ENCODE measurements at places on chromosomes 3 and 15.
A peak's percentile ranks its signal among the peaks of the same experiment; 100 is the strongest.

DNA sequence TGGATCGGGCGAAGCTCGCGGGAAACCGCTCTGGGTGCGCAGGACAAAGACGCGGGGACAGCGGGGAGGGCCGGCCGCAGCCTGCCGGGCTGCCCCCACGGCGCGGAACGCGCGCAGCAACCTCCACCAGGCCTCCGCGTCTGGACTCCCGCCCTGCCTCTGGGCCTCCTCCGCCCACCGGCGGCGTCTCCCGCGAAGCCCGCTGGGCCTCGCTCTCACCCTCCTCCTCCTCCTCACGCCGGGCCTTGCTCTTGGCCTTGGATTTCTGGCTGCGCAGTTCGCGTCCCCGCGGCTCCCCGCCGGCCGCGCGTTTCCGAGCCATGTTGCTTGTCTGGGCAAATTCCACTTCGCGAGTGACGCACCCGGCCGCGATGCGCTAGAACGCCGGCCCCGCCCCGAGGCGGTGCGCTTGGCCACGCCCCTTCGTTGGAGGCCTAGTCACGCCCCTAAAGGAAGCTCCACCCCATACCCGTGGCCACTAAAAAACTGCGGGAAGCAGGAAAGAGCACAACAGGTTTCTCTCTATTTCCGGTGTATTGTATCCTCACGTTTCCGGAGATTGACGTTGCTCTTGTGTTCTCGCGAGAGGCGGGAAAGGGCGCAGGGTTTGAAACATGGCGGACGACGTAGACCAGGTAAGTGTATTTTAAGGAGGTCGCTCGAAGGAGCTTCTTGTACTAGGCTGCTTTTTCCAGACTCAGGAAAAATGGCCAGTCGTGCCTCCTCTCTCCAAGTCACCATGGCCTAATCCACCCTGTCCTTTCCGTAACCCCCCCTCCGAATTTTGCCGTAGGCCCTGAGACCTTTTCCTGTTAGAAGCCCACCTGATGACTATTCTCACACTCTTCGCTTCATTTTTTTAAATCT lies at the start of the genes LSM3 and XPC:
LSM3 (plus strand) TSS at position 571 of the 867 bp plus-strand sequence; CDS start at position 615, 44 bp downstream.
XPC (minus strand) TSS at position 355 of the 867 bp plus-strand sequence; CDS start at position 322, 33 bp downstream.
- DNase-seq, result peak; percentile 94

- DNase-seq, result no peak
These were observed 86.9 kb upstream of the PRTG start for GRCh38 chr15:55829826-55830225.

DNA sequence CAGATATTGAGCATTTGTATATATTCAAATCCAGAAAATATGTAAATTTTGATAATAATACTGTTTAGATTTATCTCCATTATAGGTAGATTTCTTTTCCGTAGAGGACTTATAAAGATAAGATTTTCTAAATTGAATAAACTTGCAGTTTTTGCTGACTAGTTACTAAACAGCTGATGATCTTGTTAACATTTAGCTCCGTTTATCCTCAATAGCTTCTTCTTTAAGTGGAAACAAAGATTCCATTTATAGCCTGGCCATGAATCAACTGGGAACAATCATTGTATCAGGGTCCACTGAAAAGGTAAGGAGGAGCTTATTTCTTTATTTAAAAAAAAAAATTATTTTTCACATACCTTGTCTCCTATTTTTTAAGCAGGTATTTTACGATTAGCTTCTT lies 16.7 kb downstream of the WDR48 start:
- no peak for DNase-seq

- DNase-seq, result no peak
These were observed 751.0 kb downstream of the VGLL3 start for GRCh38 chr3:86239946-86240345.

- no peak for DNase-seq
These were observed 267.0 kb downstream of the ZMAT3 start for GRCh38 chr3:178804606-178805005.

GRCh38 chr3:72189339-72189738 lies 404.4 kb upstream of the PROK2 start:
- no peak for DNase-seq

GRCh38 chr3:10285272-10286132 lies 7.2 kb downstream of the GHRL start:
- DNase-seq, result no peak

DNA sequence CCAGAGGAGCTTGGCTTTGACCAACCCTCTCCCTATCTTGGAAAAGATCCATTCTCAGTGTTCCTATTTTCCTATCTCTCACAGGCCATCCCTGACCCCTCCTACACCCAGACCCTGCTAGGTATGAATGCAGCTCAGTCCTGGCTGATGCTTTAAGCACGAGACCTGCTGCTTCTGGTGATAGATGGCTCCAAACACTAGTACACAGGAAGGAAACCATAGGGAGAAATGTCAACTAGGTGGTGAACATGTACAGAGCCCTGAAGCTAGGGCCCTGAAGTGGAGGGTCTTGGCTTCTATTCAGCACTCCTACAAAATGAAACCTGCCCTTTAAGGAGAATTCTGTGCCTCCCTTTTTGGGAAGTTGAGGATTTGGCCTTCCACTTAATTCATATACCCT lies 47.4 kb upstream of the MANF start:
- no peak for DNase-seq

DNA sequence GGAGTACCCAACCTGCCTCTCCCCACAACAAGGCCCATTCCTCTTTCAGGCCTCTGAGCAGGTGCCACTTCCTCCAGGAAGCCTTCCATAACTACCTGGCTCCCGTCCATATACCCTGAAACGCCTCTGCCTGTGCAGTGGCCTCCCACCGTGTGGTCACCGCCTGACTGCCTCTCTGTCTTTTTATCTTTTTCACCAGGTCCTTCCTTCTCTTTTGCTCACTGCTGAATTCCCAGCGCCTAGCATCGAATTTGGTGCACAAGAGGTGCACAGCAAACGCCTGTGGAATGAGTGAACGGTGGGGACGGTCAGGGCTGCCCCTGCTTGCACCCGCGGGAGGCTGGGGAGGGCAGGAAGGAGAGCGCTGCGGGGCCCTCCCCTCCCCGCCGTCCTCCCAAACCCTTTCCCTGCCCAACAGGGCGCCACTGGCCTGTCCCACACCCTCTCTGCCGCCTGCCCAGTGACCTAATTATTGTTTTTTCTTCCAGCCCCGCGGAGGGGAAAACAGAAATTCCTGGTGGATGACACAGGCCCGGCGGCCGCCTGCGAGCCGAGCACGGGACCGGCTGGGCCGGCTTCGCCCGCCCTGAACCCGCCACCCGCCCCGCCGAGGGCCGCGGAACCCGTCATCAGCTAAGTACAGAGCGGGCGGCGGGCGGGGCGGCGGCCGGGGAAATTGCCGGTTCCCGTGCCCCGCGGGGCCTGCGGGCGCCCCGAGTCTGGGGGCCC lies 140.1 kb downstream of the SMAD6 start:
- no peak for DNase-seq

DNA sequence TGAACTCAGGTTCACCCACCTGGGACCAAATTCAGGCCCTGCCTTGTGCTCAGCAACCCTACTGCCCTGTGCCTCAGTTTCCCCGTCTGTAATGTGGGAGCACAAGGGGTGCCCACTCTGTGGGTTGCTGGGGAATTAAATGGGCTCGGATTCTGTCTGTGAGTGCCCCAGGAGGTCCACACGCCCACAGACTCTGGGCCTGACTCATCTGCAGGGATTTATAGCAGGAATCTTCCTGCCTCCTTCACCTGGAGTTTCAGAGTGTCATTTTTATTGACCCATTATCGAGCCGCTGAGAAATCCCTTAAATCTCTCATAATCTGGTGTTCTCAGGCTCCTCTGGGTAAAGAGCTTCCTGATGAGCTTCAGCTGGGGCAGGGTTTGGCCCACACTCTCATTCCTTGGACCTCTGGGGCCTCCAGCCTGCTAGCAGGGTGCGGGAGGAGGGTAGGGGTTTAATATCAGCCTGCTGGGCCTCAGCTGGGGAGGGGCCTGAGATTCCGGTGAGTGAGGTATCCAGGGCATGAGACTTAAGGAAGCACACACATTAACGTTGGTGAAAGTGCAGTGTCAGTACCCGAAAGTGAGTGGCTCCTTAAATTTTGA lies 16.4 kb downstream of the C3orf18 start:
- no peak for DNase-seq

GRCh38 chr3:181253796-181254195 lies 264.3 kb upstream of the DNAJC19 start:
- DNase-seq, result no peak

DNA sequence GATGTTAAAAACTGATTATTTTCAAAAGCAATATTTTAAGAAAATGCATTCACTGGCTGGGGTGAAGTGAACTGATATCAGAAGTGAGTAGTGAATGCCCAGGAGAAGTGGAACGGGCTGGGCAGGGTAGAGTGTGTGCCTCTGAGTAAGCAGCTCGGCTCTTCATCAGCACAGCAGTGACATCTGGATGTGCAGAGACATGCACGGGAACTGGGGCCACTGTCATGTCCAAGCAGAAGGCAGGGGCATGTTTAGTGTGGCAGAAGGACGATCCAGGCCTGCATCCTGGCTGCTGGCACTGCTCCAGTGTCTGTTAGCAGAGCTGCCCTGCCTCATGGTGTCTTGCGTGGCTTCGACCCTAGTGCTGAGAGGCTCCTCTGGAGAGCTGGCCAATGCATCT lies 305.6 kb upstream of the LRRFIP2 start:
- no peak for DNase-seq

GRCh38 chr3:111096487-111097209 lies 25.0 kb downstream of the NECTIN3 start:
- DNase-seq, result no peak

DNA sequence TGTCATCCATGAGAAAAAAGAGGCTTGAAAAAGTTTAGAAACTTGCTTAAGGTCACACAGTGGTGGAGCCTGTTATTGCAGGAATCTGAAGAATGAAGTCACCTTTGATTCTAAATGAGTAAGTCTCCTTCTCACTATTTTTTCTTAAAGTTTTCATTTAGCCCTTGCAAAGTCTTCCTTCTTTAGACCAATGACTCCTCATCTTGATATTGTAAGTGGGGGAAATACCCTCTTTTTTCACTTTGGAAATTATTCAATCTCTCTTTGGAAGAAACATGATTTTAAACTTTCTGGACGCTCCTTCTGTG lies 787 bp upstream of the SLMAP start:
- peak; percentile 43 for DNase-seq

- no peak for DNase-seq
These were observed 27.8 kb downstream of the YEATS2 start for GRCh38 chr3:183725387-183725786.

- no peak for DNase-seq
These were observed 3.7 kb upstream of the SLC9C1 start for GRCh38 chr3:112297714-112298113.

- DNase-seq, result no peak
These were observed 20.9 kb upstream of the LARS2 start for GRCh38 chr3:45367453-45367871.

DNA sequence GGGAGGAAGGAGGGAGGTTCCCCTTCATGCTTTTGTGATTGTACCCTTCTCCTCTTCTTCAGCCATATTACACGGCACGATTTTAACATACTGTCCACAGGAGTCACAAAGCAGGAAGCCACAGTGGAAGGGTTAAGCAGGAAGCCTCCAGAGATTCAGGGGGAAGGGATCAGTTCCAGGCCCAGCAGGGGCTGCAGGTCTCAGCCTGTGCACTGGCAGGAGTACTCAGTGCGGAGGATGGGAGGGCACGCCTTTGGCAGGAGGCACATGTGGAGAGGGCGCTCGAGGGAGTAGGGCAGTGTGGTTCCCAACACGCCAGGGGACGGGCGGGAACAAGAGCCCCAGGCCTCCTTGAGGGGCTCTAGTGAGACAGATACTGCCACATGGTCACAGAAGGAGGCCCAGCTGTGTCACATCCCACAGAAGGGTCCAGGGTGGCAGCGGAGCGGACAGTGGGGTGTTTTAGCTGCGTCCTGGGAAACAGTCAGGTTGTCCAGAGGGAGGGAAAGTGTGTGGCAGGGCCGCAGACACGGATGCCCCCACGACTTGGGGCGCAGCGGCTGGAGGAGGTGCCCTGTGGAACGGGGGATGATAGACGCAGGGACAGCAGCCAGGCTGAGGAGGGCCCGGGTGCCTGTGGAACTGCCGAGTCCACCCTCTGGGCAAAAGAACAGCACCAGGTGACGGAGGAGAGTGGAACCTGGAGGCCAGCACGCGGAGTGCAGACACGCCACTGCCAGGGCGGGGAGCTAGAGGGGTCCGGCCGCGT lies 77.5 kb downstream of the CHSY1 start:
- no peak for DNase-seq

GRCh38 chr3:65664446-65664845 lies 374.3 kb downstream of the MAGI1 start:
- DNase-seq, result no peak

- DNase-seq, result no peak
These were observed 1215.2 kb downstream of the SI start for GRCh38 chr3:163863146-163863545.

GRCh38 chr3:184568924-184569829 lies 7.6 kb downstream of the EPHB3 start:
- DNase-seq, result no peak

DNA sequence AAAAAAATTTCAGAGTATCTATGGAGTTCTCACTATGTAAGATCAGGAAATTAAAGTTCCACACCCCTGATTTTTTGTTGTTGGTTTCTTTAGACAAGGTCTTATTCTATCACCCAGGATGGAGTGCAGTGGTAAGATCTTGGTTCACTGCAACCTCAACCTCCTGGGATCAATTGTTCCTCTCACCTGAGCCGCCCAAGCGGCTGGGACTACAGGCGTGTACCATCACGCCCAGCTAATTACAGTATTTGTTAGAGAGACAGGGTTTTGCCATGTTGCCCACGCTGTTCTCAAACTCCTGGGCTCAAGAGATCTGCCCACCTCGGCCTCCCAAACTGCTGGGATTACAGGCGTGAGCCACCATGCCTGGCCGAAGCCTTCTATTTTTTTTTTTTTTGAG lies 12.4 kb downstream of the QRICH1 start:
- DNase-seq, result no peak

DNA sequence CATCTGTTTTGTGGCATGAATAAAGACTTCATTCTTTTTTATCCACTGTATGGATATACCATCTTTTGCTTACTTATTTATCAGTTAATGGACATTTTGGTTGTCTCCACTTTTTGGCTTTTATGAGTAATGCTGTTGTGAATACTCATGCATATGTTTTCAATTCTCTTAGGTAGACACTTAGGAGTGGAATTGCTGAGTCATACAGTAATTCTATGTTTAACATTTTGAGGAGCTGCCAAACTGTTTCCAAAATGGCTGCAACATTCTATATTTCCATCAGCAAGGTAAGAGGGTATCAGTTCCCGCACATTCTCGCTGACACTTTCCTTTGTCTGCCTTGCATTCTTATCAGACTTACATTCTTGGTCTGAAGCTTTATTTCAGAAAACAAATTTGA lies 191.1 kb downstream of the WNT5A start:
- DNase-seq, result no peak

DNA sequence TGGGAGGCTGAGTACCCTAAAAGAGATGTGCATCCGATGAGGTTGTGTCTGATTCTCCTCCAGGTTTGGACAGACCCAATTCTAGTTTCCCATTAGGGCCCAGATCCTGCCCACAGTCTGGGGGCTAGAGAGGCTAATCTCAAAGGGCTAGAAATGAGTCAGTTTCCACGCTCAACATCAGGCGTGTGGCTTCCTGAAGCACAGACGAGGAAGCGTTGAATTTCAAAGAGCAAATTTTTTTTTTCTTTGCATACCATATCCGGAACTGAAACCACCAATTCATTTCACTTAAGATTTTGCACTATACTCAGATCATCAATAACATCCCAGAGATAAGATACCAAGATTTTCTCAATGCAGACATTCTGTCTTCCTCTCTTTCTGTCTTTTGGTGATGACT lies 173.8 kb upstream of the BCL6 start:
- DNase-seq, result no peak

Measured in GF-D8 (cell line).